ENCODE measurements at places on chromosomes 6 and 20. TPM values are rescaled to one million over a fixed set of nuclear protein-coding genes. Genes with fewer than 3 reads are reported as not detected.

Gene BANF2
- not detected for total RNA-seq

Gene MSH5
- total RNA-seq = 7.1 TPM

Gene GTPBP2
- 43.6 TPM for total RNA-seq

Gene RPS6KA2
- total RNA-seq = 166 TPM

Gene EFCAB8
- under 0.01 TPM for total RNA-seq

Gene SYCP2
- 3.1 TPM for total RNA-seq

Gene SEC63
- total RNA-seq = 19.2 TPM

Gene CDKAL1
- total RNA-seq = 24.9 TPM

Data from dermis blood vessel endothelial cell (primary cell).